ENCODE measurements at places on chromosomes 16 and 17. TPM values are rescaled to one million over a fixed set of nuclear protein-coding genes. Genes with fewer than 3 reads are reported as not detected.

DNA sequence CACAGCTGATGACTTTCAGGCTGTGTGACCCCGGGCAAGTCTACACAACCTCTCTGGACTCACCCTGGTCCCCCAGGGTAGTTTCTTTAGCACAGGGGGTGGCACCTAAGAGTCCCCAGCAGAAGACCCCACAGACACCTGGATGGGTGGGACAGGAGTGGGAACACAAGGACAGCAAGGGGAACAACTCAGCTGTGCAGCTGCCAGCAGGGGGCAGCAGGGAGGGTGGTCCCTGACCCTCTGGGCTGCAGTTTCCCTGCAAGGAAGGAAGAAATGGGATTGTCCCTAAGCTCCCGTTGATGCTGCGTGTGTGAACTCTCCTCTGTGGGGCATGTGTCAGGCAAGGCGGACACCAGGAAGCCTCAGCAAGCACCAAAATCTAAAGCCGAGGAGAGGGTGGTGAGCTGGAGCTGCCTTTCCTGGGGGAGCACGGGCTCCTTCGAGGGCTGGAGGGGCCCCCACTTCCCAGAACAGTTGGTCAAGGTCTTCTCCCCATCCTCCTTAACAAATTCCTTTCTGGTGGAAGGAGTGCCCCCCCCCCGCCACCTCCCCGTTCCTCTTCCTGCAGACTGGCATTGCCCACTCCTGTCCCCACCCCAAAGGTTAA, 24.1 kb upstream of the CDH5 start:
- DNase-seq = no peak

DNA sequence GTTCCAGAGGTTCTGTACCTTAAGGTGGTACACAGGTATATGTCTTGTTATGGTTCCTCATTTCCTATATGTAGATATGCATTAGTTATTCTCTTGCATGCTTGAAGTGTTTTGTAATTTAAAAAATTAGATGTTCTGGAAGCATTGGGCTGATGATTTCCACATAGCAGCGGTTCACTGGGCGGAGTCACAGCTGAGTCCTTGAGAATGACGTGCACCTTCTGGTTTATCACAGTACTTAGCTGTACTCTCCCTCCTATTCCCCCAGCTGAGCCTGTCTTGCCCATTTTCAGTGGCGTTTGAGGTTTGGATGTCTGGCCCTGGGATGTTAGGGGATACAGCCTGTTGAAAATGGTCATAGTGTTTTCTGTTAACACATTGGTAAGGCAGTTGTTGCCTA, 327.1 kb downstream of the SNX29 start:
- no peak for DNase-seq

- DNase-seq = no peak
Observed at GRCh38 chr16:58634265-58634802, 4.7 kb upstream of the CNOT1 start.

DNA sequence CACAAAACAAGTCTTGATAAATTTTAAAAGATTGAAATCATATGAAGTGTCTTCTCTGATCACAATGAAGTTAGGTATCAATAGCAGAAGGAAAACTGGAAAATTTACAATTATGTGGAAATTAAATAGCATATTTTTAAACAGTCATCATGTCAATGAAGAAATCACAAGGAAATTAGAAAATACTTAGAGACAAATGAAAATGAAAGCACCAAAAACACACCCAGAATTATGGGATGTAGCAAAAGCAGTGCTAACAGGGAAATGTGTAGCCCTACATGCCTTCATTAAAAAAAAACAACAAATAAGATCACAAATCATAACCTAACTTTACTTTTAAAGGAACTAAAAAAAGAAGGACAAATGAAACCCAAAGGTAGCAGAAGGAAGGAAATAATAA, 7.5 kb upstream of the IL21R start:
- no peak for DNase-seq

DNA sequence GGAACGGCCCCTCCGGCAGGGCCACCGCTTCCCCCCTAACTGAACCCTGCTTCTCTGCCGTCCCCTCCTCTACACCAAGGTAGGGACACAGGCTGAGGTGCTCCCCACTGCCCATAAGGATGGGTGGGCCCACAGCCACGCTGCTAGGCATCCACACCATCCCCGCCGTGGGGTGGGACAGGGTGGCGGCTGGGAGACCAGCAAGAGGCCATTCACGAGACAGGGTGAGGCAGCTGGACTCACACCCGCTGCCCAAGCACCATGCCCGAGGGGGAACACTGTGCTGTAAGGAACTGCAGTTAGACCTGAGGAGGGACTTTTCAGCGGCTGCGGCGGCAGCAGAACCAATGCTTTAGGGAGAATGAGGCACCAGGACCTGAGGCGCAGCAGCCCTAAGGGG, 47.5 kb upstream of the RRN3 start:
- DNase-seq = no peak

- DNase-seq = no peak
Observed at GRCh38 chr17:61167075-61167474, 232.6 kb upstream of the TBX2 start.

DNA sequence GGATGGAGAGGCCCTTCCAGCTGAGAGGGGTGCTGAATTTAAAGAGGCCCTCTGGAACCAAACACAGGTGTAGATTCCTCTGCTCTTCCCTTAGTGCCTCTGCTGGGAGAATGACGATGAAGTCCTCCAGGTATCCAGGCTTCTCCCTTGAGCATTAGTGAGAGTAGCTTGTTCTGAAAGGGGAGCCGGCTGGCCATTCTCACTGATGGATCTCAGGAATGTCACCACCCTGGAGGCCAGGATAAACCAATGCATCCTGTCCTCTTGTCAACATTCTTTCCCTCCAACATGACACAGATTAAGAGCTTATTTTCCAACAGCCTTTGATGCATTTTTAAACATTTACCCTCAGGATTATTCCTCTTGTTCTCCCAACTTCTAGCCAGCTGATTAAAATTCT, 325.5 kb downstream of the CA10 start:
- no peak for DNase-seq

GRCh38 chr17:81127526-81128177, 37.7 kb upstream of the PVALEF start:
- no peak for DNase-seq

DNA sequence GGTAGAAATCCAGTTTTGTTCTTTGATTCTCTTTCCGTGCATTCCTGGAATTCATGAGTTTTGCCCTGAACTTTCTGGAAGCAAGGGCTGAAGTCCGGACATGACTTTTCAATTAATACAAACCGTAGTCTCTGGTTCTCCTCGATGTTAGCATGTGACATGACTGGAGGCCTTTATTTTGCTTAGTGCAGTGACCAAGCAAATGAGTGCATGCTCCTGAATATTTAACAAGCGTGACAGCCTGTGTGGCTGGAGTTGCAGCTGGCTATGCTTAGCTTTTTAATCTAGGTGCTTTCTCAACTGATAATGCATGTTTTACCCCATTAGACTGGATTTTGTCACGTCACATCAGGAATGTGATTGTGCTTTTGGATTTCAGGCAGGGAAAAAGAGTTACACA, 302.1 kb downstream of the MAP2K6 start:
- no peak for DNase-seq

DNA sequence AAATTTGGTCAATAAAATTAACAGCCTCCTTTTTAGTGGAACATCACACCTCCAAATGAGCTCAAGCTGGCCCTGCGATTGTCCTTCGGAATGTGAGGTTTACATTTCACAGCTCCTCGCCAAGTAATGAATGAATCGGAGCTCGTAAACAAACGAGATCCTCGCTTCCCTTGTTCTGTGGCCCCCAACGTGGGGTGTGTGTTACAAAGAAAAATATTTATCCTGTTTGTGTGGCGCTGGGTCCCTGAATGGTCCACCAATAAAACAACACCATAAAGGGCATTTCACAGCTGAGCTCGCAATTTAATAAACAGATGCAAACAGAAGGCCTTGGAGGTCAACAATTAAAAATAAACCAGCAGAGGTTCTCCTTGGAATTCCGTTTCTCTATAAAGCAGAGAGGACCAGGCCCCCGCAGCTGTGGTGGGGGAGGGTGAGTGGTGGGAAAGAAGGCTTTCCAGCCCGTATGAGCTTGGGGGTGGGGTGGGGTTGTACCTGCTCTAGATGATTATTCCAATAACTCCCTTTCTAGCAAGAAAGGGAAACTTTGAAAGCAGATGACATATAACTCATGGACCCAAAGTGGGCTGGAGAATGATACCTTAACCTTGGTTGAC, 393.9 kb upstream of the SALL1 start:
- no peak for DNase-seq

DNA sequence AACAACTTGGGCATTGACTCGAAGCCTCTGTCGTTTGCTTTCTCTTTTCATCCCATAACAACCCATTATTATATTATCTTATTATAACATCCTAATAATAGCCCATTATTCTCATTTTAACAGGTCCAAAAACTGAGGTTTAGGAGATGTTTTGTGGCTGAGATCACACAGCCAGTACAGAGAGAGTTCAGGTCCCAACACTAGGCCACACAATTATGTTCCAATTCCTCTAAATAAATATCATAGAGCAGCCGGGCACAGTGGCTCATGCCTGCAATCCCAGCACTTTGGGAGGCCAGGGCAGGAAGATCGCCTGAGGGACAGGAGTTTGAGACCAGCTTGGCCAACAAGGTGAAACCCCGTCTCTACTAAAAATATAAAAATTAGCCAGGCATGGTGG, 40.3 kb upstream of the KIFC3 start:
- no peak for DNase-seq

CDH5 gene
- 66.3 TPM for polyA plus RNA-seq

- DNase-seq = no peak
Observed at GRCh38 chr17:40479754-40480480, 21.5 kb downstream of the TNS4 start.

KCNJ12 gene
- polyA plus RNA-seq = 5.2 TPM

- DNase-seq = no peak
Observed at GRCh38 chr17:55201308-55201932, 63.3 kb upstream of the HLF start.

DNA sequence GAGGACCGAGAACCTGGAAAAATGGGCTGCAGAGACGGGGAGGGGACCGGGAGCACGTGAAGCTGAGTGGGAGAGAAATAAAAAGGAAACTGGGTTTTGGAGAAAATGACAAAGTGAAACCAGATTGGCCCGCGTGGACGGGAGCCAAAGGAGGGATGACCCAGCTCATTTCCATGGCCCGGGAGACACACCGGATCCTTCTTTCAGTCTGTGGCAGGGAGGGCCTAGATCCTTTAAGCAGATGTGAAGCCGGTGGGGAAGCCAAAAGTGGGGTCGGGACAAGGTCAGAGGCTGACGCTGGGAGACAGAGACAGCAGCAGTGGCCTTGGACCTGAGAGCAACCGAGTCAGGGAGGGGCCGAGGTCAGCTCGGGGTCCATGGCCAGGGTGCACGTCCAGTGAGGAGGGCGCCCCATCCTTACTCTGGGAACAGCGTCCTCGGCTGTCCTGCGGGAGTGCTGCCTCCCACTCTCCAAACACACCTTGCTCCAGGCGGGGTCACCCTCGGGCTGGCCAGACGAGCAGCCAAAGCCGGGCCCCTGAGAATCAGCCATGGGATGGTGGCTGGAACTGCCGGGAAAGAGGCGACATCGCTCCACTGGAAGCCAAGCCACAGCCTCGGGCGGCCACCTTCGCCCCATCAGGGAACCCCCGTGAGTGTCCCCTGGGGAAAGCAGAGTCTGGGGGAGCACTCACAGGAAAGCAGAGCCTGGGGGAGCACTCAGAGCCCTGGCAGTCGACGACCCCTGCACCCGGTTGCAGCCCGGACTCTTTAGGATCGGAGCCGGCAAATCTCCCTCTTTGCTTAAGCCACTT, 17.3 kb downstream of the CA5A start:
- DNase-seq = no peak

GRCh38 chr16:12094537-12095265, 118.2 kb downstream of the SNX29 start:
- no peak for DNase-seq

DNA sequence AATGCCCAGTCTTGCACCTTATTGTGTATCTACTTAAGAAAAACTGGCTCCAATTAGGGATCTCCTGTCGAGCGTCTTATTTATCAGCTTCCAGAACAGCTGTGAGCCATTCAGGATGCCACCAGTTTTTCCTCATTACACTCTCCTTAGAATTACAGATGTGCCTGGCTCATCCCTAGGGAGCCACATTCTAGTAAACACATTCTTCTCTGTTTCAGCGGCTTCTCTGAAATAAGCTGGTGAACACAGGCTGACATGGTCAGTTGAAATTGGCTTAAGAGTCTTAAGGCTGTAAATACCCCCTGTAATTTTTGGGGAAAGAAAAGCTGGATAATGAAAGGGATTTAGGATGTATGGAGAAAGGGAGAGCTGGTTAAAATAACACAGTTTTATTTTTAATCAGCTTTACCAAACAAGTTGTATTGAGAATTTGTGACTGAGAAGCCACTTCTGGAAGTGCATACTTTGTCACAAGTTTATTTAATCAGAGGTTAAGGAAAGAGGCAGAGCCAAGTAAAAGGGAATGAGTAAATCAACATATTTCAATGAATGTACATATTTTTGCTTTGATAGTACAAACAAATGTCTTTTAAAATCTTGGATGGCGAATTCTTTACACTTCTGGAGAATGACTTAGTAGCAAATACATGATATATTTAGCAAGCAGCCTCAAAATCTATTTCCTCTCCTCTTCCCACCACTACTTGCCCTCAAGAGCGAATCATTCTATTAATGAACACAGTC, 562.0 kb upstream of the GOT2 start:
- DNase-seq = no peak

- no peak for DNase-seq
Observed at GRCh38 chr17:31654936-31655335, 204.1 kb downstream of the COPRS start.

CACNA1H gene
- polyA plus RNA-seq = 30.5 TPM

- peak; percentile 75 for DNase-seq
Observed at GRCh38 chr17:794876-795275, 12.7 kb downstream of the MRM3 start.

All from renal cortex interstitium (tissue), 15 donors.